ENCODE measurements at places on chromosomes 16 and 17.

DNA sequence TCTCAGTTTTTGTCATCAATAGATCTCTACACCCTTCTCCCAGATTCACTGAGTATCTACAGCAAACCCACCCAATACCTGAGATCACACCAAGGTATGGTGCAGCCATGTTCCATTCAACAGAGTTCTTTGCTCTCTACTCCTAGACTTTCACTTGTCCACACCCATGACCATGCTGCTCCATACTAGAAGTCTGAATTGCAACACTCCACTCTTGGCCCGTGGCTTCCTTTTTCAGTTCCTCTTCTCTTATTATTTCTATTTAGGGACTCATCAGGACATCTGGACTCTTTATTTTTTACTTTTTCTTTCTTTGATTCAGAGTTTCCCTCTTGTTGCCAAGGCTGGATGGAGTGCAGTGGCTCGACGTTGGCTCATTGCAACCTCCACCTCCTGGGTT lies 37.1 kb downstream of the YWHAE start:
- no peak for DNase-seq

DNA sequence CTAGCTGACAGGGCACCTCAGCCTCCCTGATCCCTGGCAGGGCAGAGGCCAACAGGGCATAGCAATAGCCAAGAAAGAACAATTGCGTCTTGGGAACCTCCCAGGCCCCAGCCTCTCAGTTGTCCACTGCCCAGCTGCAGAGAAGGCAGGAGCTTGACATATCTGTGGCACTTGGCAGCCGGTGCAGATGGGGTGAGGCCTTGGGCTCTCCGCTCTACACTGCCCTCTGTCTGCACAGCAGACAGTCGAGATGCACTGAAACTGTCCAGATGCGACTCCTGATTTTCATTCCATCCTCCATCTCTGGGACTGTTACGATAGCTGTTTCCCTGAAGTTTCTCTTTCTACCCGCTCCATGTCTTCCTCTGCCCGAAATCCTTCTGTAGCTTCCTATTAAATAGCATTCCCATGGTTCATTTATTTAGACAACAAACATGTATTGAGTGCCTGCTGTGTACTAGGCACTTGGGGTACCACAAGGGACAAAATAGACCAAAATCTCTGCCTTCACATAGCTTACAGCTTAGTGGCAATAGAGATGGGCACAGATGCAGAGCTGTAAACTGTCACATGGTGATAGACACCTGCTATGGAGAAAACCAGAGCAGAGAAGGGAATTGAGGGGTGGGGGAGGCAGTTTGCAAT lies 3.3 kb downstream of the POLR3E start:
- peak; percentile 36 for DNase-seq

- no peak for DNase-seq
Measured at GRCh38 chr16:554297-554621, 5.9 kb upstream of the PRR35 start.

DNA sequence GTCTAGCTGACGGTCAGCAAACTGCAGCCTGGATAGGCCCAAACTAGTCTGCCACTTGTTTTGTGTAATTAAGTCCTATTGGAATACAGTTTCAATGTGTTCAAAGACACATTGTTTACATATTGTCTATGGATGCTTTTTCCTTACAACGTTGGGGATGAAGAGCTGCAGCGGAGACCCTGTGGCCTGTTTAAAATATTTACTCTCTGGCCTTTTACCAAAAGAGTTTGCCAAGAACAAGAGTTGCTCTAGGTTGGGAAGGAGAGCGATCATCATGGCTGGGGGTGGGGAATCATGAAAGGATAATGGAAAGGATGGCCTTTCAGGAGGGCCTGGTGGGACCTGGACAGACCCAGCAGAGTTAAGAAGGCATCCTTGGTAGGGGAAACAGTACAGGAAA lies 274.9 kb upstream of the ZFHX3 start:
- DNase-seq = no peak

DNA sequence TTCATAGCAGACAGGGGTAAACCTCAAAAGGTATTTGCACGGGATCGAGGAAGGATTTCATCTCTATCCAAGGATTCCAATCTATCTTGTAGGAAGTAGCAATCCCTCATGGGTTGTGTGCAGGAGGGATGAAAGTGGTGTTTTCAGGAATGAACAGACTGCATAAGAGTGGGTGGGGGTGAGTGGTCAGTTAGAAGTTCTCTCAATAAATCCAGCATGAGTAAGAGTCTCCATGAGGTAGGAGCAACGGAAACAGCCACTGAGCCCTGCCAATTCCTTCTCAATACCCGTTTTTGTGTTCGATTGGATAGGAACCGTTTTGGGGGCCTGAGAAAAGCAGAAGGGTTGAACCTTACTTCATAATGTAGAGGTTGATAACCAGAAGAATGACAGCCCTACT lies 375.6 kb downstream of the SOX9 start:
- no peak for DNase-seq

DNA sequence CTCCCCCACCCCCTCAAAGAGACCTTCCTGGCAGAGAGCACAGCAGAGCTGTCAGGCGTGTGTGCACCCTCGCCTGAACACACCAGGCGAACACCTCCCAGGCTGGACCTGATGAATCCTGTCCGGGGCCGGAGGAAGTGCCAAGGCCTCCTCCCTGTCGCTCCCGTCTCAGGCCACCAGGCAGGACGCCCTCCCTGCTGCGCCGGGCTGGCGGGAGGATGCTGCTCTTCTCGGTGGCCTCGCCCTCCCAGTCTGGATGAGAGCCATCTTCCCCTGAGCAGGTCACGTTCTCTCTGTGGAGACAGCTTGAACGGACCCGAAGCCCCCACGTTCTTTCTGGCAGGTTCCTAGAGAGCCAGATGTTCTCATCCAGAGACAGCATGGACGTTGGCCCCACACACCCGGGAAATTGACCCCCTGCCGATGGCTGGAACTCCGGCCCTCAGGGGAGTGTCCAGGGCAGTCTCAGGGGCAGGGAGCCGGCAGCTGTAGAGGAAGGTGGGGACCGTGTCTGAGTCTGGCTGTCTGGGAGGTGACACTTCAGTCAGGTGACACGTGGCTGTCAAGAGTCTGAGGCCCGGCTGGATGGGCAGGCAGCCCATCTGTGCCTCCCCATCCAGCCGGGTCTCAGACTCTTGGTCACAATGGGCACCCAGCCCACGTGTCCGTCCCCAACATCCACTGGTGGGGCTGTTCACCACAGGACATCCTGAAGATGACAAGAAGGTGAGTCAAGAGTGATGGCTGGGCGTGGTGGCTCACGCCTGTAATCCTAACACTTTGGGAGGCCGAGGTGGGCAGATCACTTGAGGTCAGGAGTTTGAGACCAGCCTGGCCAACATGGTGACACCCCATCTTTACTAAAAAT lies 5.0 kb upstream of the TIMP2 start:
- no peak for DNase-seq

DNA sequence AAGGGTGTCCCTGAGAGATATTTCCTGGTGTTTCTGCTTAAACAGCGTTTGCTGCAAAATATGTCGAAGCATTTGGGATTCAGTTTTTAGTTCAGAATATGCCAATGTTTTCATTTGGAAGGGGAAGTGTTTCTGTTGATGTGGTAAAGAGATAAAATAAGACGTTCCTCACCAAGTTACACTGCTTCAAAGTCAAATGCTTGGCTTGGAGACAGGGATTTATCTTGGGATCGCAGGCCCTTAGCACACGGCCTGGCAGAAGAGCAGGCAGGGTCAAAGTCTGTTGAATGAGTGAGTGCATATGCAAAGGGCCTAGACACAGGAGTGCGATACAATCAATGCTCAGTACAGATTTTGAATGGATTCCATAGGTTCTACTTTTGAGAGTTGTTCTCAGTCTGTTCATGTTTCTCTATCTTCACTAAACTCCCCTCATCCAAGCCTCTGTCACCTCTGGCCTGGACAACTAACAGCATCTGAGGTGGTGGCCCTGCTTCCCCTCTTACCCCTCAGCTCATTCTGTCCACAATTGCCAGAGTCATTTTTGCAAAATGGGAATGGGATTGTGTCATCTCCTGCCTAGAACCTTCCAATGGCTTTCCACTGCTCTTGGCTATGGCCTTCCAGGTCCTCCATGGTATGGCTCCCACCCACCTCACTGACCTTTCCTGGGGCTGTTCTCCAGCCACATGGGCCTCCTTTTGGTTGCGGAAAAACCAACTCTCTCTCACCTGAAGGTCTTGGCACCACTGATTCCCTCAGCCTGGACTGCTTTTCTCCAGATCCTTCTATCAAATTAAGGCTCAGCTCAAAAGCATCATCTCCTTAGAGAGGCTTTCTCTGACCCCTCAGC lies 3.2 kb downstream of the DEXI start:
- no peak for DNase-seq

GRCh38 chr17:57213180-57213825 lies 43.0 kb upstream of the MSI2 start:
- no peak for DNase-seq
